ENCODE measurements at places on chromosomes 2 and 18.

DNA sequence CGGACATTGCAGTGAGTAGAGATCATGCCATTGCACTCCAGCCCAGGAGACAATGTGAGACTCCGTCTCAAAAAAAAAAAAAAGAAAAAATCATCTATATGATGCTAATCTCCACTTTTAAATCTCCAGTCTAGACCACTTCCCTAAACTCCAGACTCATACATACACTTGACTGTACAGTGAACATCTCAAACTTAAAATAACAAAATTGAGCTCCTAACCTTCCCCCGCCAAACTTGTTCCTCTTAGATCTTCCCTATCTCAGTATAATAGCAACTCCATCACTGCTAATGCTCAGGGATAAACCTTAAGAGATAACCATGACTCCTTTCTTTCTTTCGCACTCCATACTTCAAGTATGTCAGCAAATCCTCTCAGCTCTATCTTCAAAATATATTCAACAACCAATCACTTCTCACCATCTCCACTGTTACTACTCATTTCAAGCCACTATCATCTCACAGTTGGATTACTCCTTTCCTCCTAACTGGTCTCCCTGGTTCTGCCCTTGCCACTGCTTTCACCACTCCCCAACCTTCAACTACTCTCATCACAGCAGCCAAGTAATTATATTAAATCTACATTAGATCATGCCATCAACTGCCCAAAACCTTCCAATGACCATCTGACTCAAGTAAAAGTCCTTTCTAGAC is 12.0 kb downstream of the MEMO1 start:
- no peak for DNase-seq

GRCh38 chr2:207720517-207721187 is 9.2 kb downstream of the CCNYL1 start:
- no peak for DNase-seq

DNA sequence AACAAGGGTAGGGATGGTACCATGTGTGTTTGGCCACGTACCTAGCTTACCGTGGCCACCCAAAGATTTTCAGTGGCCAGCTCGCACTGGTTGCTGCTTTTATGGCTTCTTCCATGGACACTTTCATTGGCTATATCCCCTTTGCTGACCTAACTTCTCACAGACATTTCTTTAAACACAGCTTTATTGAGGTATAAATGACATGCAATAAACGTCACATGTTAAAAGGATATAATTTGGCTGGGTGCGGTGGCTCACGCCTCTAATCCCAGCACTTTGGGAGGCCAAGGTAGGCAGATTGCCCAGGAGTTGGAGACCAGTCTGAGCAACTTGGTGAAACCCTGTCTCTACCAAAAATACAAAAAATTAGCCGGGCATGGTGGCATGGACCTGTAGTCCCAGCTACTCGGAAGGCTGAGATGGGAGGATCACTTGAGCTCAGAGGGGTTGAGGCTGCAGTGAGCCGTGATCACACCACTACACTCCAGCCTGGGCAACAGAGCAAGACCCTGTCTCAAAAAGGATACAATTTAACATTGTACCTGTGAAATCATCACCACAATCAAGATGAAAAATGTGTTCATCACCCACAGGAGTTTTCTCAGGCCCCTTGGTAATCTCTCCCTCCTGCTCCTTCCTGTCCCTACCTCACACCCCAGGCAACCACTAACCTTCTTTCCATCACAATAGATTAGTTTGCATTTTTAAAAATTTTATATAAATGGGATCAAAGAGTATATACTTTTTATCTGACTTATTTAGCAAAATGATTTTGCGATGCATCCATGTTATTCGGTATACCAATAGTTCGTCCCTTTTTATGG is 127.8 kb upstream of the PPP1CB start:
- DNase-seq: no peak

DNA sequence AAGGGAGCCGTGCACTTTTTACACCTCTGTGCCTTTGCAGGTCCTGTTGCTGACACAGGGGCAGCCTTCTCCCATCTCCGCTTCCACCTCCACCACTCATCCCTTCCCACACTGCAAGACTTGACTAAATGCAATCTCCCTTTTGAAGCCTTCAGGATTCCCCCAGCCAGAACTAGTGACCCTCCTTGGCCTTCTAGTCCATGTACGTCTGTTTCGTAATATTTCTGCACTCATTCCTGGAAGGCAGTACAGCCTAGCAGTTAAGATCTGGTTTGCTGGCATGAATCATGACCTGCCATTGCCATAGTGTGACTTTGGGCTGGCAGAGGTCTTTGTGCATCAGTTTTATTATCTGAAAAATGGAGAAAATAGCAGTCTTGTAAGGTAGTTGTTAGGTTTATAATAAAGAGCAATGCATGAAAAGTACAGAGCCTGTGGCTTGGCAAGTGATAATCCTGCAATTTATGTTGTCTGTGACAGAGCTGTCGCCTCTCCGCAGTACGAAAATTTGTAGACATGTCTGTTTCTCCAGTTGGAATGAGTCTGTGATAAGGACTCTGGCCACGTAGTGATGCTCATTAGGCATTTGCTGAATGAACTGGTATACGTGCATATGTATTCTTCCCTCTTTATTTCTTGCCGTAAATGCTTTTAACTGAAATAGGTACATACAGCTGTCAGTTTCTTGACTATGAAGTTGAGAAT is 36.7 kb downstream of the NCK2 start:
- DNase-seq: no peak

All from umbilical cord (tissue), 2 donors.